ENCODE measurements at places on chromosomes 5 and 9.

DNA sequence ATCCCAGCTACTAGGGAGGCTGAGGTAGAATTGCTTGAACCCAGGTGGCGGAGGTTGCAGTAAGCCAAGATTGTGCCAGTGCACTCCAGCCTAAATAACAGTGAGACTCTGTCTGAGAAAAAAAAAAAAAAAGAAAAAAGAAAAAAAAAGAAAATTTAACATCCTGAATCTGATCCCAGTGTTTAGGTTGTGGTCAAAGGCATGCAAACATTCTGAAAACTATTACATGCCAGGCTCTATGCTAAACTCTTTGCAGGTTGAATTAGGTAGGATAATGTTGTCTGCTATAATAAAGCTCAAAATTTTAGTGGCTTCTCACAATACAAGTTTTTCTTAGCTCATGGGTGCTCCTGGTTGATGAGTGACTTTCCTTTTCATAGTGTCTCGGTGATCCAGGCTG, 367.4 kb downstream of the PSAT1 start:
- no peak for DNase-seq

- DNase-seq, result no peak
Measured at GRCh38 chr5:57420801-57421200, 61.8 kb downstream of the ACTBL2 start.

- no peak for DNase-seq
Measured at GRCh38 chr5:73214306-73214705, 41.3 kb downstream of the TMEM174 start.

DNA sequence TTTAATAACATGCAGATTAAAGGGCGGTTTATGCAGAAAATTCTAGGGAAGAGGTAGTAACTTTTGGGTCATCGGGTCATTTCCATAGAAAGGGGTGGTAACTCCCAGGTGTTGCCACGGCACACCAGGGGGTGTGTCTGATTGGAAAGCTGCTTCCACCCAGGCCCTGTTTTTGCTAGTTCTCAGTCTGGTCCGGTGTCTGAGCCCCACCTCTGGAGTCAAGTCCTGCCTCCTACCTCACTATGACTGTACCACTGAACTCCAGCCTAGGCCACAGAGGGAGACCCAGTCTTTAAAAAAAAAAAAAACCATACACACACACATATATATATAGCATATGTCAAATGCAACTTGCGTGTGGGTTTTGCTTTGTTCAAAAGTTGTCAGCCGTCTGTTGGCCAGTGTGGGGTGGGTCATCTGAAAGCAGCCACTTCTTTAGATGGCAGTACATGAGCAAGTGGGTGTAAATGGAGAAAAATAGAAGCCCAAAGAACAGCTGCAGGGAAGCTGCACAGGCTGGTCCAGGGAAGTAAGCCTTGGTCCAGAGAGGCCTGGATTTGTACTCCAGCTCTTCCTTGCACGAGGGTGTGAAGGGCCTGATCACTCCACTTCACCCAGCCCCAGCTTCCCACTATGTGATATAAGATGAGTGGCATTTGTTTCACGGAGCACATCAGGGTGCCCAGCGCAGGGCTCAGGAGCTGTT, 110.7 kb upstream of the SPRY4 start:
- no peak for DNase-seq

DNA sequence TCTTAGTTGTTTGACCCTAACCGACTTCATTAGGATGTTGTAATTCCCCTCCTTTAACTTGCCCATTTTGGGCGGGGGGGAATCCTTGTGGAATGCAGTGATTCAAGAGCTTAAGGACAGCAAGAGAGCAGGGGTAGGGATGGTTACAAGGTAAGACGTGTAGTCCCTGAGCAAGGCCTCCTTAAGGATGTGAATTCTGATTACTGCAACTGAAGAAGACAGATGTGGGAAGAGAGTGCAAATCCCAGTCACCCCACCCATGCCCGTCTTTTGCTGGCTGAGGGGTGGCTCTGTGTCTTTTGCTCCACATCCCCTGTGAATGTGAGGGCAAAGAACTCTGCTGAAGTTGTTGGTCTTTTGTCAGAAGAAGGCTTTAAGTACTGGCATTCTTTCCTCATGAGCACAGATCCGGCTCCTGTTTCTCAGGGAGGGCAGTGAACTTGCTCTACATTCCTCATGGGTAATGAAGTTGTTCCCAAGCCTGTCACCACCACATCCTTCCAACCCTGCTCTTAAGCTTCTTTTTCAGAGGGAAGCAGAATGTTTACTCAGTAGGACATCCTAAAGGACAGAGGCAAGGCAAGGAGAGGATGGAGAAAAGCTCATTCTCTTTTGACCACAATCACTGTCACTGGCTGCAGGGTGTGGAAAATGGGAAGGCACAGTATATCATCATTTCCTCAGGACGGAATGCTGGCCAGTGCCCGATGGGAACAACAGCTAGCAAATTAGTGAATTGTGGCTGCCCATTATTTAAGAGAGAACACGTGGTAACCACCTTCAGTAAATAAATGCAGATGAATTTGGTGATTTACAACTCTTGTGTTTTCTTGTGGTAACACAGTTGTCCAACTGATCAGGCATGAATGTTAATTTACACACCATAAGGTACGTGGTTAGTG, 61.5 kb downstream of the RAI14 start:
- no peak for DNase-seq

DNA sequence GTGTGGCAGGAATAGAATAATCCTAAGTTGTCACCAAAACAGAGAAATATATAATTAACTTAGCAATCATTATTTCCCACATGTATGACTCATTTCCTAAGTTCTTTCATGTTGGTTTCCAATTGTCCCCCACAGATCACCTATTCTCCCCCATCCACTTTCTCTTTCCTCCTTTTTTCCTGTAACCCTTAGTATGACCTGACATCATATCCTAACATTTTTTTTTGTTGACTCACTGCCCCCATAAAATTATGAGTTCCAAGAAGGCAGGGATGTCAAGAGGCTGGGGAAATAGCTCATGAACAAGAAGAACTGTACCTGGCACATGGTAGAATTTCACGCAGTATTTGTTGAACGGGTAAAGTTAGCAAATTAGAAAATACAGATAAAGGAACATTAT, 186.7 kb downstream of the DCP2 start:
- no peak for DNase-seq

- no peak for DNase-seq
Measured at GRCh38 chr5:156019571-156020180, 307.3 kb upstream of the SGCD start.
